Activated T-helper 17 cell treated with anti-CD3 and anti-CD28 coated beads, Interleukin-2, amount 50 U/mL, for 72 hours (primary cell): ENCODE measurements at places on chromosomes 16 and 17.

DNA sequence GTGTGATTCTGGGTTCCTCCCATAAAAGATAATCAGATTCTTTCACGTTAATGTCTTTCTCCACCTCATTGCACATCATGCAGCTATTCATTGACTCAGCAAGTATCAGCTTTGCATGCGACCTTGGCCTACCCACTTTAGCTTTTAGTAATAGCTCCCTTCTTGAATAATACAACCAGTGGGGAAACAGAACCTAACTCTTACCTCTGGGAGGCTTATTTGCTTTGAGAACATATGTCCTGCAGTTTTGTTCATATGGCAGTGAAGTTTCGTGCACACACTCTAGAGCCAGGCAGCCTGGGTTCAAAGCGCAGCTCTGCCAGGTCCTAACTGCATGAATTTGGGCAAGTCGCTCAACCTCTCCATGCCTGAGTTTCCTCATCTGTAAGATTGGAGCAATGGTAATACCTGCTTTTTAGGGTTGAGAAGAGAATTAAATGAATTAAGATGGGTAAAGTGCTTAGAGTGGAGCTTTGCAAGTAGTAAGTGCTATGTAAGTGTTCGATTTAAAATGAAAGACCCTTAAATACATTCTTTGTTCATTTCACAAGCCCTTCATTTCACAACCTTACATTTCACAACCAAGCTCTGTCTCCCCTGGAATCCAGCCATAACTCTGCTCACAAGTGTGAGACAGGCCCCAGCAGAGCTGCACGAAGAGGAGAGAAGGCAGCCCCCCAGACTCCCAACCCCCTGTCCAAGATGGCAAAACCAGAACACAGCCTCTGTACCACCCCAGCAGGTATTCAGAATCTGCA, 29.3 kb downstream of the MAPT start:
- no peaks in the 10 kb centered on the region for H3K36me3 ChIP-seq
- H3K4me3 ChIP-seq: no peak overlapping the region
- H3K27ac ChIP-seq: no peak overlapping the region

DNA sequence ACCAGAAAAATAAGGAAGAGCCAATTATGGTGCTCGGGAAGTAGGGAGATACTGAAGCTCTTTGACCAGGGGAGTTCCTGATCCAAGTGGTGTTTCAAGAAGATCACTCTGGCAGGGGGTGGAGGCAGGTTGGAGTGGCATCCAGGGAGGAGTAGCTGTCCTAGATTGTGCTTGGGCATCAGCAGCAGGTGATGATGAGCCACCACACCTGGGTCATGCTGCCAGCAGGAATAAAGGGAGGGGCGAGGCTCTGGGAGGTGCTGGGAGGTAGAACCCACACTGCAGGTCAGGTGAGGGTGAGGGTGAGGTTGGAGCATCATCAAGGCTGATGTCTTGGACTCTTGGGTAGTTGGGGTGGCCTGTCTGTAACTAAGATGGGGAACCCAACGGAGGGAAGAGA, 35.4 kb upstream of the ADGRG1 start:
- peak overlapping the region; percentile 83 for H3K4me3 ChIP-seq
- H3K4me1 ChIP-seq: peaks cover 23% of the 10 kb centered on the region
- H3K27me3 ChIP-seq: no peaks in the 10 kb centered on the region
- H3K27ac ChIP-seq: peak overlapping the region; percentile 95

- H3K27me3 ChIP-seq: no peaks in the 10 kb centered on the region
- ATAC-seq: peak; percentile 11
- H3K4me3 ChIP-seq: peak overlapping the region; percentile 98
Measured at GRCh38 chr17:50144845-50145531, 5.5 kb downstream of the PPP1R9B start.

- H3K4me3 ChIP-seq: no peak overlapping the region
- H3K27me3 ChIP-seq: no peaks in the 10 kb centered on the region
- no peaks in the 10 kb centered on the region for H3K36me3 ChIP-seq
- ATAC-seq: no peak
- no peaks in the 10 kb centered on the region for H3K4me1 ChIP-seq
Measured at GRCh38 chr16:48447940-48448536, 62.8 kb upstream of the SIAH1 start.

DNA sequence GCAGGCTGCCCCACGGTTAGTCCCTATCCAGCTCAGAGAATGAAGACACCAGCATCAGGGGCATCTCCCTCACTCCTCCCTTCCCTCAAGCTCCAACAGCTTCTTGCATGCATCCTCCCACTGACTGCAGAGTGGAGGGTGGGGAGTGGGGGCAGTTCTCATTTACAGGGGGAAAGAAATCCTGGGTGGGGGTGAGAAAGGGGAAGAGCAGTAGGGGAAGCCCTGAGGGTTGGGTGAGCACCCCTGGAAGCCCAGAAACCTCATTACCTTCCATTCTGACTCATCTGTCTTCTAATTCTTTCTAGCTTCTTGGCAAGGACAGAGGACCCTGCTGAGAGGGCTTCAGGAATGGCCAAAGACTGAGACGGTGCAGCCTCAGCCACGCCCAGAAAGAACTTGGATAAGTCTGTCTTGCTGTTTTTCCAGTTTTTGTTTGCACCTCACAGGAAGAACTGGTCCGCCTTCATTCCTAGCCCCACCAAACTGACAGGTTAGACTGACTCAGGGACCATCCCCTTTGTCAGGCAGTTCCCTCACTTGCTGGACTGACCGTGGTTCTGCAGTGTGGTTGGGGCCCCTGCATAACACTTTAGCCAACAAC, 52.5 kb upstream of the WSB1 start:
- H3K36me3 ChIP-seq: no peaks in the 10 kb centered on the region
- H3K4me3 ChIP-seq: no peak overlapping the region
- peaks cover 8% of the 10 kb centered on the region for H3K27me3 ChIP-seq
- no peak overlapping the region for H3K27ac ChIP-seq

DNA sequence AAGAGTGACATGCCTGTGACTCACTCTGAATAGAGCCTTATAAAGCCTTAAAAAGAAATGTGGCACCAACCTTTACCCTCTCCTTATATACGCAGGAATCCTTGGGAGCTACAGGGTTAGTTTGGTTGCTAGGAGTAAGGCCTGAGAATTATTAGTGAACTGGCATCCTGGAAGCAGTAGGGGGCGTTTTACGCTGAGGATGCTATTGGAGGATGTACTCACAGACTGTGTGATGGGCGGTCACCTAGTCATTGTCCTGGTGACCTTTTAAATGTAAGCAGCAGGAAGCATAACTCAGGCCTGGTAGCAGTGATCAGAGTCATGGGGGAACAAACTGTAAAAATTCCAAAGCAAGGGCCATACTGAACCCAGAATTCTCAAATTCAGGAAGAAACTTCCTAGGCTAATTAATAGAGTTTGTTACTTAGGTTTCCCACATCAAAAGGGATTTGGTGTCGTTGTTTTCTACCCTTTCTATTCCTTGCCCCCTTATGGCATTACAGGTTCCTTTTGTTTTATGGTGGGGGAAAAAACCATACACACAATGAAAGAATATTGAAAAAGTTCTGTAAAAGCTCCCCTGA, 153.8 kb downstream of the SNX11 start:
- ATAC-seq: no peak
- peaks cover 28% of the 10 kb centered on the region for H3K4me1 ChIP-seq
- peaks cover 52% of the 10 kb centered on the region for H3K36me3 ChIP-seq
- H3K27ac ChIP-seq: peak overlapping the region; percentile 49
- H3K27me3 ChIP-seq: no peaks in the 10 kb centered on the region

DNA sequence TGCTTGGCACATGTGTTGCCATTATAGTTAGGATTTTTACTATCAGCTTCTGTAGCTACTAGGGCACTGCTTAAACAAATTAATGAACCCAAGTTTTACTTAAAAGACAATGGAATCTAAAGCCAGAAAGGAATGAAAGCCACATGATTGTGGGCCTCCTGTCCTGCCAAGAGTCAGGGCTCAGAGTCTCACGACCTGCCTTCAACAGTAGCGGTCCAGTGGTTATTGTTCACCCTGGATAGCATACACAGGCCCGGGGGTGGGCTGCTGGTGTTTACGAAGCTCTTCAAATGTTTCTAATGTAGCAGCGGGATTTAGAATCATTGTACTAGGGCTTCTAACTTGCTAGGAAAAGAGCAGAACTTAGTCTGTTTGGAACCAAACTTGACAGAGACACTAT, 7.8 kb downstream of the GABARAPL2 start:
- H3K36me3 ChIP-seq: peaks cover 94% of the 10 kb centered on the region
- ATAC-seq: no peak
- H3K4me3 ChIP-seq: no peak overlapping the region
- H3K27ac ChIP-seq: peak overlapping the region; percentile 51

- no peak for ATAC-seq
- H3K4me1 ChIP-seq: peaks cover 5% of the 10 kb centered on the region
Measured at GRCh38 chr17:72361892-72362291, 241.1 kb downstream of the SOX9 start.

DNA sequence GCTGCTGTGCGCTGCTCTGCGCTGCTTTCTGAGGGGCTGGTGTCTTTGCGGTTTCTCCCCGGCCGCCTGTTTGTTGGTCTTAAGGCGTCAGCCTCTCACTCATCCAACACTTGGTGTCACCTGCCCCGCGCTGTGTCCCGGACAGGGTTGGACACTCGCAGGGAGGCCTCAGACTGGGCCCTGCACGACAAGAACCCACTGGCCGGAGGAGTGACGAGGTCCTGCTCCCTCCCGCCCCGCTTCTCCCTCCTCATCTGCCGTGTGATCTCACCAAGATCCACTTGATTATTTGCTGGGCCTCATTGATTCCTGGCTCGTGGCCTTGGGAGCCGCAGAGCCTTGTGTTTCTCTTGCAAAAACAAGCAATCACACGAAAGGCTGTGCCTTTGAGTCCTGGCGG, 56.6 kb downstream of the PRMT7 start:
- no peak overlapping the region for H3K4me3 ChIP-seq
- peaks cover 32% of the 10 kb centered on the region for H3K4me1 ChIP-seq
- peaks cover 8% of the 10 kb centered on the region for H3K27me3 ChIP-seq
- no peak for ATAC-seq

DNA sequence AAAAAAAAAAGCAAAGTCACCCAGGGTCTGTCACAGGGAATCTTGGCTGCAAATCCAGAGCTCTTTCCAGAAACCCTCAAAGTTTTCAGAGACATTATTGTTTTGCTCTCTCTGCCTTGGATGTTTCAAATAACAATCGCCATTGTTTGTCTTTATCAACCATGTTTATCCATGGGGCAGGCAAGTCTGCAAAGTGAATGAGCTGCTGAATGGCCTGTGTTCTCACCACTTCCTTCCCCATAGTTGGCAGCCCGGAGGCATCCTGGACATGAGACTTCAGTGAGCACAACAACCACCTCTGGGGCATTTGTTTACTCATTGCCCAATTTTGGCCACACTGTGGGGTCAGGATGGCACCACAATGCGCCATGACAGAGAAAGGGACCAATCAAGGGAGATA, 53.1 kb upstream of the USP7 start:
- no peaks in the 10 kb centered on the region for H3K36me3 ChIP-seq
- H3K4me1 ChIP-seq: peaks cover 3% of the 10 kb centered on the region
- H3K4me3 ChIP-seq: no peak overlapping the region
- ATAC-seq: no peak
- H3K27ac ChIP-seq: no peak overlapping the region

GRCh38 chr16:85611444-85612190, 1.5 kb upstream of the GSE1 start:
- H3K4me3 ChIP-seq: peak overlapping the region; percentile 62
- ATAC-seq: peak; percentile 22
- no peaks in the 10 kb centered on the region for H3K27me3 ChIP-seq
- peaks cover under 1% of the 10 kb centered on the region for H3K4me1 ChIP-seq
- no peak overlapping the region for H3K27ac ChIP-seq
- no peaks in the 10 kb centered on the region for H3K36me3 ChIP-seq

GRCh38 chr17:81480140-81481072, 32.2 kb downstream of the ACTG1 start:
- no peak overlapping the region for H3K4me3 ChIP-seq
- peaks cover 16% of the 10 kb centered on the region for H3K27me3 ChIP-seq
- H3K4me1 ChIP-seq: no peaks in the 10 kb centered on the region

DNA sequence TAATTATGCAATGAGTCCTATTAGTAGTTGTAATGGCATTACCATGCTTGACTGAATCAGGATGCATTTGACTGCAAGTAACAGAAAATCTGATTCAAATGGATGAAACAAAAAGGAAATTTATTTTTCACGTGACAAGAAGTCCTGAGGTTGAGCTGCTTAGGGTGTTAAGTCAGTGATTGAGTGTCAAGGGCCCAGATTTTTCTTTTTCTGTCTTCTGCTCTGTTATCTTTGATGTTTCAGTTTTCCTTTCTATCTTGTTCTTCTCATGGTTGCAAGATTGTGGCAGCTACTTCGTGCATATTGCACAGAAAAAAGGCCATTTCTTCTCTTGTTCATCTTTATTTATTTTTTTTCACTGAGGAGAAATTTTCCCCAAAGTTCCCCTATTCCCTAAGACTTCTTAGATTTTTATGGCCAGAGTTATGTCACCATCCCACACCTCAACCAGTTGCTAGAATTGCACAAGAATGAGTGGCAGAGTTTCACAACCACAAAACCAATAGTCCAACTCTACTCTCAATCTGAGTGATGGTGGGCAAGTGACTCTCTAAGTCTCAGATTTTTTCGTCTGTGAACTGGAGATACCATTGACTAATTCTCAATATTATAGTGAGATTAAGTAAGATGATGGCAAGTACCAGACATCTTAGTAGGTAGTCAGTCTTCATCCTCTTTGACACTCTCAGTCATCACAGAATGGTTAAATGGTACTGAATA, 15.7 kb upstream of the GPR139 start:
- H3K36me3 ChIP-seq: no peaks in the 10 kb centered on the region
- H3K27me3 ChIP-seq: peaks cover 5% of the 10 kb centered on the region

DNA sequence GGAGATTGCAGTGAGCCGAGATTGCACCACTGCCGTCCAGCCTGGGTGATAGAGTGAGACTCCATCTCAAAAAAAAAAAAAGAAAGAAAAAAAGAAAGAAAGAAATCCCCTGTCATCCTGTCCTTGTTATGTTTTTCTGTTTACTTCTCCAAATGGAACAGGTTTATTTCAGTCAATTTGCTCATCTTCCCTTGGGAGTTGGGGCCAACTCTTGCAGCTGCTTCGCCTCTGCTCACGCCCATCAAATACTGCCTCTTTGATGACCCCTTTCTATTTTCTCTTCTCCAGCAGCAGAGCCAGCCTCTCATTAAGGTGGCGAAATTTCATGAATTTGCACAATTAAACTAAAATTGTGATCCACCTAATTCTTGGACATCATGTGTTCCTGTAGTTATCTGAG, 173.4 kb downstream of the ZNF18 start:
- H3K36me3 ChIP-seq: no peaks in the 10 kb centered on the region
- H3K27ac ChIP-seq: no peak overlapping the region
- no peak overlapping the region for H3K4me3 ChIP-seq
- ATAC-seq: no peak
- H3K4me1 ChIP-seq: no peaks in the 10 kb centered on the region

GRCh38 chr17:60416368-60416925, 5.8 kb upstream of the CHCT1 start:
- no peak overlapping the region for H3K27ac ChIP-seq
- no peaks in the 10 kb centered on the region for H3K27me3 ChIP-seq
- no peaks in the 10 kb centered on the region for H3K36me3 ChIP-seq
- ATAC-seq: no peak

DNA sequence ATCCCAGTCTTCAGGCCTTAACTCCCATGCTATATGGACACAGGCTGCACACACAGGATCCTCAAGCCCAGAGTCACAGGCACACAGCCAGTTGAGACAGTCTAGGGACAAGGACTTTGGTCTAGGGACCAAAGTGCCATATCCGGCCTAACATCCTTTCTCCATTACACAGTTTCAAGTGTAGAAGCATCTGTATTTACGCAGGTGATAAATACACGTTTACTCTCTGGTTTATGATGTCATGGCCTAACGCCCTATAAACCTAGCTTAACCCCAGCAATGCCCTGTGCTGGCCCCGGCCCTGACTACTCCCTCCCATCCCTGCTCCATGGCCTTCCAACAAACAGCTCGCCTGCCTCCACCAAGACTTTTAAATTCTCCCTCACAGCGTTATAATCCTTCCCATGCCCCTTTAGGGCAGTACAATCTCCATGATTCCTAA, 17.1 kb downstream of the CUEDC1 start:
- ATAC-seq: no peak
- peaks cover 18% of the 10 kb centered on the region for H3K4me1 ChIP-seq
- H3K27me3 ChIP-seq: peaks cover 10% of the 10 kb centered on the region
- H3K36me3 ChIP-seq: no peaks in the 10 kb centered on the region
